Daoy (cell line): ENCODE measurements at places on chromosomes 2 and 18. TPM values are rescaled to one million over a fixed set of nuclear protein-coding genes. Genes with fewer than 3 reads are reported as not detected.

GRCh38 chr2:126858991-126859390 lies 39.7 kb upstream of the TEX51 start:
- no peak for DNase-seq

DNA sequence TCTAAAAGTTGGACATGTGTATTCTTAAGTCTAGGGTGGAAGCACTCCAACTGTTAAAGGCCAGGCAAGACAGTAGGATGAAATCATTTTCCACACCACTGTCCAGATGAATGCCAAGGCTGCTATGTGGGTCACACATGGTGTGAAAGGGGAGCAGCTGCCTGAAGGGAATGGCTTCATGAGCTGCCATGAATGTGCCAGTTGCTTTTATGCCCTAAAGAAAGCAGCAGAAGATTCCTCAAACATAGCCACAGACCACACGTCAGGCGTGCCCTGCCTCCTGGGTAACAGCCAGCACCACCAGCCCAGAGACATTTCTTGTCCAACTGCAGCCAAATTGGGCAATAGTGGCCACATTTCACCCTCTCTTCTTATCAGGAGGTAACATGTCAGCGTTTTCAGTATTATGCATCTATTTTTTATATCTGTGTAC lies 130.2 kb downstream of the MTCL1 start:
- DNase-seq, result no peak

- DNase-seq, result no peak
Observed at GRCh38 chr2:70282439-70282838, 11.1 kb downstream of the SNRPG start.

- no peak for DNase-seq
Observed at GRCh38 chr2:189862751-189863150, 78.5 kb downstream of the PMS1 start.

GRCh38 chr2:224796695-224797305 lies 80.6 kb upstream of the CCDC195 start:
- no peak for DNase-seq

DNA sequence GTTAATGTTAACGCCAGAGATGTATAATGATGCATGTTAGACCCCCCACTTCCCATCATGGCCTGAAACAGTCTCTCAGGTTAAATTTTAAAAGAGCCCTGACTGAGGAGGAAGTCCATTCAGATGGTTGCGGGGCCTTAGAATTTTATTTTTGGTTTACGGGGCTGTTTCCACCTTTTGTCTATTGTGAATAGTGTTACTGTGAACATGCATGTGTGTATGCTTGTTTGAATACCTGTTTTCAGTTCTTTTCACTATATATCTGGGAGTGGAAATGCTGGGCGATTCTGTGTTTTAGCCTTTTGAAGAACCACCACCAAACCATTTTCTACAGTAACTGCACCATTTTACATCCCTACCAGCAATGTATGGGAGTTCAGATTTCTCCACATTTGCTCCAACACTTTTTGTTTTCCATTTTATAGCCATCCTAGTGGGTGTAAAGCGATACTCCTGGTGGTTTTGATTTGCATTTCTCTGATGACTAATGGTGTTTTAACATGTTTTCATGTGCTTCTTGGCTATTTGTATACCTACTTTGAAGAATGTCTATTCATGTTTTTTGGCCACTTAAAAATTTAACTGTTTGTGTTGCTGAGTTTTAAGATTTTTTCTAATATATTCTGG lies 133.0 kb downstream of the MYO3B start:
- peak; percentile 9 for DNase-seq

- DNase-seq, result no peak
Observed at GRCh38 chr2:3741396-3741795, 38.0 kb downstream of the DCDC2C start.

DNA sequence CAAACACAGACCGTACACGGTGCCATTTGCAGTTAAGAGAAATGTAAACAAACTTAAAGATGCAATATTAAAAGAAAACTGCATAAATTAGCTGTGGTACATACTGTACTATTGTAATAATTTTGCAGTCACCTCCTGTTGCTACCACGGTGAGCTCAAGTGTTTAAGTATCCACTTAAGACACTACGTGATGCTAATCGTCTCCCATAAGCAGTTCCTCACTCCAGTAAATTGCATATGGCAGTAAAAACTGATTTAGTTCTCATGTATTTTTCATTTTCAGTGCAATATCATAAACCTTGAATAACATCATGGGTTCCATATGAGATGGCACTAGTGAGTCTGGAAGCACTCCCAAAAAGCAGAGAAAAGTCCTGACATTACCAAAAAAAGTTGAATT lies 14.4 kb downstream of the CLEC4F start:
- no peak for DNase-seq

GRCh38 chr2:169828141-169828811 lies 1.0 kb downstream of the UBR3 start:
- peak; percentile 59 for DNase-seq

DNA sequence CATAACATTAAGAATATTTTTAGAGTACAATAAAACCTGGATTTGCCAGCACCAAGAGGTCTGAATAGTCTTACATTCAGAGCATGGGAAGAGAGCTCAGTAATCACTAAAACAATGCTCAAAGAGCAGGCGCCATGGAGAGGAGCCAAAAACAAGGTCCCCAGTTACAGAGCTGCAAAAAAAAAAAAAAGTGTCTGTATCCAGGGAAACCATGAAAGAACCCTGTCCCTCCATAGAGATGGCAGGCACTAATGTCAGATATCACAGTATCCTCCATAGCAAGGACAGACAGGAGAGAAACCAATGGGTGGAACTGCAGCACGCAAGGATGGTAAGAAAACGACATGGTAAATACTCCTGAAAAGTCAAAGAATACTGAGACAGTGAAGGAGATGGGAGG lies 19.5 kb downstream of the FBXO15 start:
- DNase-seq, result no peak

- no peak for DNase-seq
Observed at GRCh38 chr18:8702668-8703067, 2.7 kb upstream of the MTCL1 start.

- DNase-seq, result no peak
Observed at GRCh38 chr2:200796561-200796960, 15.1 kb upstream of the BZW1 start.

GRCh38 chr2:71776227-71776626 lies 322.9 kb downstream of the DYSF start:
- DNase-seq, result no peak

DNA sequence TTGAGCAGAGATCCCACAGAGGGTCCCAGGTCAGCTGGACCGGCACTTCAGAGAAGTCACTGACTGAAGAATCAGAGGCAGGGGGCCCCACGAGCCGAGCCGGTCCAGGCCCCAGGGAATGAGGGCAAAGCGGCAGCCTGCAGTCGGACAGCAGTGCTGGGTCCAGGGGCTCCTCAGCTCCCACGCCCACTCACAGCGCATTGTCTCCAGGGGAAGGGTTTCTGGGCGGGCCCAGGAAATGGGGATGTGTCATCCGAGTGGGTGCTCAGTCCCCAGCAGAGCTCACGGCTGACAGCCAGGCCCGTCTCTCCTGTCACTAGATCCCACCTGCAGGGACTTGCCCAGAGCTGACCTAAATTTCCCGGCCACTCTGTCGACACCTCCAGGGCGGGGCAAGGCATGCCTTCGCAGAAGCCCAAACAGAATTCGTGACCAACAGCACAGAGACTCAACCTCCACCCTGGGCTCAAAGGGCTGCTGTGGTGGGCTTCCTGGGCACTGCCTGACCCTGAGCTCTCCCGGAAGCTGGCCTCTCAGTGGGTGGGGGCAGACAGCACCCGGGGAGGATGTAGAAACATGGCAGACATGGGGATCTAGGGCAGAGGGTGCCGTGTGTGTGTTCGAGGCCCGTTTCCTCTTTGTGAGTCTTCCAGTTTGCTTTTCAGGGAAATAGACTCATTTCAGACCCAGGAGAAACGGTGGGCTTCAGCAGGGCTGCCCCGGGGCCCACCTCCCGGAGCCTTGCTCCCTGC lies 42.1 kb upstream of the TAF1B start:
- peak; percentile 90 for DNase-seq

DNA sequence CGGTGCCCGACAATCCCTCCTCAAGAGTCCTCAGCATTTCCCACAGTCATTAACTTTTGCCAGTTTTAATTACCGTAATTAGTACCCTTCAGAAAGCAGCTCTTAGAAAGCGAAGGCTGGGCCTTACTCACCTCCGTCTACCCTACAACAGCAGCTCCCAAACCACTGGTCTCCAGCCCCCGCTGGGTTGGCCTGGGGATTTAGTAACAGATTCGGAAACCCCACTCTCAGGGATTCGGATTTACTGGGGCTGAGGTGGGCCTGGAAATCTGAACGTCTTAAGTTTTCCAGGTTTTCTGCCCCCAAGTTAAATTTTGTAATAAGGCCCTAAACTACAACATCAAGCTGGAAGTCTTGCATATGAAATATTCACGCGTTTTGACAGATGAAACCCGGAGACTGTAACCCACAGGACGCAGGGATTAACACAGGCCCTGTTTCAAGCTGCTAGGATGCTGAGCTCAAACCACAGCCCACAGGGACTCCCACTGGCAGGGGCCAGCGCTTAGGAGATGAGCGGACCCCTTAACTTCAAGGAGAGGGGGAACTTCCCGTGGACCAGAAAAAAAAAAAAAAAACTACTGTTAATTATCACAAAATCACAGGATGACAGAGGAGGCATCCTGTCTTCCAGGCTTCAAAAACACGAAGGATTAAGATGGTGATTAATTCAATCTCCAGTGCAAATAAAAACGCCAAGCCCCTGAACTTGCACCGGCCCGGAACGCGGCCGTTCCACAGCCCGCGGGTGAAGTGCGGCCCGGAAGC lies 985 bp downstream of the ILKAP start:
- DNase-seq, result no peak

- DNase-seq, result peak; percentile 7
Observed at GRCh38 chr2:220811115-220811514, 761.0 kb downstream of the EPHA4 start.

- no peak for DNase-seq
Observed at GRCh38 chr2:215615803-215616174, 179.9 kb upstream of the FN1 start.

DNA sequence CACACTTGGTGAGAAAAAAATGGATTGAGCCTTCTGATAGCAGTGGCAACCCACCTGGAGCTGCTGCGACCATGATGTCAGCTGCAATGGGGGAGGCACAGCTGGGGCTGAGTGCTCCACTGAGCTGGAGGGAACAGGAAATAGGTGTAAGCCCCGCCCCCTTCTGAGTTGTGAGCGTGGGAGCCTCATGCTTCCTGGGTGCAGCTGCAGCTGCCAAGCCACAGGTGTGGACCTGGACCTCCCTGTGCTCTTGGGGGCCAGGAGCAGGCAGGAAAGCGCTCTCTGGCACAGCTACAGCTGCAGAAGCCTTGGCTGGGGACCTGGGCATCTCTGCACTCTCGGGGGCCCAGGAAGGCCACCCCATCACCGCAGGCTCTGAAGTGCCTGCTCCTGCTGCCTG lies 970.6 kb downstream of the DCDC2C start:
- DNase-seq, result no peak

- DNase-seq, result no peak
Observed at GRCh38 chr18:22493255-22493654, 75.5 kb upstream of the CTAGE1 start.

DNA sequence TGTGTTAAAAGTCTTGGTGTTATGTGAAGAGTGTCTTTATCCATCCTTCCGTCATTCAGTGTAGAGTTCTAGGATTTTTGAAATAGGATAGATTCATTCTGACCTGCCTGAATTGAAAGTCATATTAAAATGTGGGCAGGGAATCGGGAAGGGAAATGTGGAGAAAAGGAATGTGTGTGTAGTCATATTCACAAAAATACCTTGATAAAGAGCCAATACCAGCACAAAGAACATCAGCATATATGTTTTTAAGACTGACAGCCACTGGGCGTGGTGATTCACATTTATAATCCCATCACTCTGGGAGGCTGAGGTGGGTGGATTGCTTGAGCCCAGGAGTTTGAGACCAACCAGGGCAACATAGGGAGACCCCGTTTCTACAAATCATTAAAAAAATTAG lies 188.1 kb downstream of the CAMKMT start:
- DNase-seq, result no peak

GRCh38 chr18:11951390-11951851 lies 29.9 kb upstream of the IMPA2 start:
- DNase-seq, result no peak

DNA sequence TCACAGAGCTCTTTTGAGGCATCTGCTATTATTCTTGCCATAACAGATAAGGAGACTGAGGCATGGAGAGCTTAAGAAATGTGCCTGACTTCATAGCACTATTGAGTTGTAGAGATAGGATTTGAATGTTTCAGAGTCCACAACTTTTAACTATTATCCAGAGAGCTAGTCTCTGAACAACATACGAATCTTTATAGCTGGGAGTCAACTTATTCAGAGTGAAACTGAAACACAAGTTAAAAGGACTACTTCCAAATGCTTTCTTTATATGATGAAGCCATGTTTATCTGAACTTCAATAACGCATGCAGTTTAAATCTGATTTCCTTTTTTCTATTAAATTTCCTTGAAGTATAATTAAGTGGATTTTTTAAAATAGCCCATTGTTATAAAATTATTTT lies 268.8 kb downstream of the IKZF2 start:
- no peak for DNase-seq

DNA sequence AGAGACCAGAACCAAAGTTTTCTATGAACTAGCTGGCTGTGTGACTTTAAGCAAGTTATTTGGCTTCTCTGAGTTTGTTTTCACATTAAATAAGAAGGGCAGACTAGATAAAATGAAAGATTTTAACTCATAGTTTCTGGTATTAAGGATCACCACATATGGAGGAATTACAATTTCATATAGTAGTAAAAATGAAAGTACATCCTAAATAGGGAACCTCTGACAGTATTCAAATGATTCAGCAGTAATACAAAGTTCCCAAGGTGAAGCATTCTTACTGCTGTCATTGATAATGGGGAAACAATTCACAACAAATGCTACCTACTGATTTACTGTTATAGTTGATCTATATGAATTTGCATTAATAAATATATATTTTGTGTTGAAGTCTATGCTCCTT lies 170.3 kb upstream of the VRK2 start:
- DNase-seq, result no peak

GRCh38 chr2:120552800-120553481 lies 182.7 kb upstream of the GLI2 start:
- DNase-seq, result peak; percentile 86

GRCh38 chr2:191728750-191729624 lies 51.1 kb downstream of the NABP1 start:
- no peak for DNase-seq

- no peak for DNase-seq
Observed at GRCh38 chr2:220736778-220737177, 835.3 kb downstream of the EPHA4 start.

The C2orf74 gene
- 10.5 and 13.4 TPM in 2 replicates for total RNA-seq

The FSHR gene
- not detected in 2 replicates for total RNA-seq

The PLEKHA3 gene
- total RNA-seq, result 7.9 and 11.7 TPM in 2 replicates

The CD8A gene
- not detected in 2 replicates for total RNA-seq

The CAPN10 gene
- 23.8 and 28.3 TPM in 2 replicates for total RNA-seq

The C2orf72 gene
- total RNA-seq, result 0.57 and 0.86 TPM in 2 replicates

The TEKT4 gene
- not detected in 2 replicates for total RNA-seq

The B3GNT7 gene
- total RNA-seq, result 0.63 and 1.1 TPM in 2 replicates

The OTX1 gene
- 0.17 TPM in 1 of 2 replicates, not detected in the other for total RNA-seq

The SLC23A3 gene
- total RNA-seq, result 0.63 and 0.86 TPM in 2 replicates

The STK25 gene
- 118 and 127 TPM in 2 replicates for total RNA-seq

The CLIP4 gene
- 16.1 and 17.7 TPM in 2 replicates for total RNA-seq

The RPRD1A gene
- 47.9 and 60.4 TPM in 2 replicates for total RNA-seq
